ENCODE measurements at places on chromosomes 4 and X.

DNA sequence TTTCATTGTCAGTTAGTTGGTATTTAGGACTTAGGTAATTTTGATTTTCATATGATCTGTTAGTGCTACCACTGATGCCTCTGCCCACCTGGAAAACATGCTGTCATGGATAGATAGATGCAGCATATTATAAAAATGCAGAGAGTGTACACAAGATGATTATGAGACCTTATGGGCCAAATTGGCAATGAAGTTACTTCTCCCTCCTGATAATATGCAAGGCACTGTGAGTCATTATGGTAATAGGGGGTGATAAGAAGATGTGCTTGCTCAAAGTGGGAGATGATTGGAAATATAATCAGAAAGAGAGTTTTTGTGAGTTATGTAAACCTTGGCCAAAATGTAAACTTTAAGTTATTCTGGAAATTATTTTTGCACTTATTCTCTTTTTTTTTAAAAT is 56.6 kb upstream of the RHOH start:
- no peak for DNase-seq

- no peak for DNase-seq
Measured at GRCh38 chr4:1244081-1244977, 4.6 kb downstream of the CTBP1 start.

GRCh38 chr4:184487503-184487902 is 13.2 kb upstream of the IRF2 start:
- no peak for DNase-seq

DNA sequence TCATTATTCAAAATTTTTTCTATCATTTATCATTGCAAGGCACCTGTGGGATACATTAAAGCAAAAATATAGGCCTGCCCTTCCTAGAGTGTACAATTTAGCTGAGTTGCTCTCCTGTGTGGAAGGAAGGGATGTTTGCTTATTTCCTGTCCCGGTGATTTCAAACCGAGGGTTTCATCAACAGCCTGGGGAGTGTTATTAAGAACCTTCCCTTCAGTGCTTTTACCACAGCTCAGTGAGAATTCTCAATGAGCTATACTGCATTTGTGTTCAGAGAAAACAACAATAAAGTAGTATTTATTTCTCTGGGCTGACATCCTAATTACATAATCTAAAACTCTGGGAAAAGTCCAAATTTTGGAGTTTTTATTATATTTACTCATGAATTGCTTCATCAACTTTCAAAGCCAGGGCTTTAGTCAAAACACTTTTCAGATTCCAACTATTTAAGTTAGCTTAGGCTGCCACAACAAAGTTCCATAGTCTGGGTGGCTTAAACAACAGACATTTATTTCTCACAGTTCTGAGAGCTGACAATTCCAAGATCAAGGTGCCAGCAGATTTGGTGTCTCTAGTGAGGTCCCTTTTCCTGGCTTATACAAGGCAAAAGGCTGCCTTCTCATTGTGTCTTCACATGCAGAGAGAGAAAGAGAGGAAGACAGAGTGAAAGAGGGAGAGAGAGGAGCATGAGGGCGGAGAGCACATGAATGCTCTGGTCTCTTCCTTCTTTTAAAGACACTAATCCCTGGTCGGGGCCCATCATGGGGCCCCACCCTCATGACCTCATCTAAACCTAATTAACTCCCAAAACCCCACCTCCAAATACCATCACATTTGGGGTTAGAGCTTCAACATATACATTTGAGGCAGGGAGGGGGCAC is 62.6 kb downstream of the MMRN1 start:
- DNase-seq: no peak

DNA sequence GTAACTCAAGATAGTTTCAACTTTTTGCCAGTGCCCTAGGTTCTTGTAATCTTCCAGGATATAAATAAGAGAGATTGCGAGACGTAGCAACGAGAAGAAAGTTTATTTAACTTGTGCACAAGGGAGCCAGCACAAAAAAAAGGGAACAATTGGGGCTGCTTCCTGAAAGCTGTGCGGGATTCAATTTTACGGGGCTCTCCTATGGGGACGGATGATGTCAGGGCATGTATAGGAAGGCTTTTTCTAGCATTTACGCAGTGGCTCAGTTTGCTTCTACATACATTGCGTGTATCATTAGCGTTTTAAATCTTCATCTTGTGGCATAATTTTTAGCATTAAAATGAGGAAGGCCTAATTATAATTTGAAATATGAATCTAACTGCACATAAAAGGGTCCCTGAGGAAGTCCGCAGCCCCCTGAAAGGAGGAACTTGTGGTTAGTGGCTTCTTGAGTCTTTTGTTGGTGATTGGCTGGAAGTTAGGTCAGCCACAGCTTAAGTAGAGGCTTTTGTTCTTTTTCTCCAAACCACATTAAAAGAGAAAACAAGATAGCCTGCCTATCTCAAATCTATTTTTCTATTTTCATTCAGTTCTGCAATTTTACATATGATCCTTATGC is 668.2 kb upstream of the NDST4 start:
- no peak for DNase-seq

- no peak for DNase-seq
Measured at GRCh38 chrX:47590984-47591383, 8.7 kb downstream of the TIMP1 start.

DNA sequence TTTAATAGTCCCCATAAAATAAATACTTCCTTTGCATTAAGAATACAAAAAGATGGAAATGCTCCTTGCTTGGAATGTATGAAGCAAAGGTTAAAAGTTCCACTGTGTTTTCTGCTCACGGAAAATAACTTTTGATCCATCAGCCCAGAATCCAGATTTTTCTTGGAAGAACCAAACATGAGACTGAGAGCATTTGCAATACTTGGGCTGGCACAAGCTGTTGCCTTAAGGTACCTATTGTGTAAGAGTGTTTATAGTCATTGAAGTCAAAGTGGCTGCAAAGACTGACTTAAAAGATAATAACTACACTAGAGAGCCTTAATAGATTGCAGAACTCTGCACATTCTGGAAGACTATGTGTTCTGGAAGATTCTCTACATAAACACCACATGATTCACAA is 281.4 kb downstream of the RAB28 start:
- DNase-seq: no peak

DNA sequence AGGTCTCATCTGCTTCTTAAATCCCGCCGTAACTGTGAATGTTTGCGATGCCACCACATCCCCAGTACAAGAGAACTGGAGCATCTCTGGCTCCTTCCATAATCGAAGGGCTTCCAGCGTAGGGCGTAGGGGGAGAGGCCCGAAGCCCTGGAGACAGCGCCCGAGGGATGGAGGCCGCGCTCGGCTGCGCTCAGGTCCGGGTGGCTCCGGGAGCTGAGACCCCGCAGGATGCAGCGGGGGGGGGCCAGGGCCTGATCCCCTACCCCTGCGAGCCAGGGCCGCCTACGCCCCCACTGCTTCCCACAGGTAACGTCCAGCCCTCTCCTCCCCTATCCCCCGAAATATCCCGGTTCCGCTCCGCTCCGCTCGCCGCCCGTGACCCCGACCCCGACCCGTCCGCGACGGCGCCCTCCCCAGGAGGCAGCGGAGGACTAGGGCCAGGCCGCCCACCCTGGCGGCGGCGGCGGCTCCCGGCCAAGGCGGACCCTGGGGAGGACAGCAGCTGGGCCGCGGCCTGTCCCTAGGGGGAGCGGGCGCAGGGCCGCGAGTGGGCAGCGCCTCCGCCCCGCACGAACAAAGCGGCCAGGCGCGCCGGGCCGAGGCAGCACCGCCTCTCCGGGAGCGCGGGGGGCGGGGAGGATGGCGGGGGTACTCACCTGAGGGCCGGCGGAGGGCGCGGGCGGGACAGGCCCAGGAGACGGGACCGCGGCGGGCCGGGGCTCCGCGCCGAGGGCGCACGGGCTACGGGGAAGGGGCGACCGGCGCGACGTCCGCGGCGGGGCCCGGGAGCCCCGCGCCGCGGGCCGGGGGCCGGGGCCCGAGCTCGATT is 723 bp downstream of the WDFY3 start:
- peak; percentile 65 for DNase-seq

DNA sequence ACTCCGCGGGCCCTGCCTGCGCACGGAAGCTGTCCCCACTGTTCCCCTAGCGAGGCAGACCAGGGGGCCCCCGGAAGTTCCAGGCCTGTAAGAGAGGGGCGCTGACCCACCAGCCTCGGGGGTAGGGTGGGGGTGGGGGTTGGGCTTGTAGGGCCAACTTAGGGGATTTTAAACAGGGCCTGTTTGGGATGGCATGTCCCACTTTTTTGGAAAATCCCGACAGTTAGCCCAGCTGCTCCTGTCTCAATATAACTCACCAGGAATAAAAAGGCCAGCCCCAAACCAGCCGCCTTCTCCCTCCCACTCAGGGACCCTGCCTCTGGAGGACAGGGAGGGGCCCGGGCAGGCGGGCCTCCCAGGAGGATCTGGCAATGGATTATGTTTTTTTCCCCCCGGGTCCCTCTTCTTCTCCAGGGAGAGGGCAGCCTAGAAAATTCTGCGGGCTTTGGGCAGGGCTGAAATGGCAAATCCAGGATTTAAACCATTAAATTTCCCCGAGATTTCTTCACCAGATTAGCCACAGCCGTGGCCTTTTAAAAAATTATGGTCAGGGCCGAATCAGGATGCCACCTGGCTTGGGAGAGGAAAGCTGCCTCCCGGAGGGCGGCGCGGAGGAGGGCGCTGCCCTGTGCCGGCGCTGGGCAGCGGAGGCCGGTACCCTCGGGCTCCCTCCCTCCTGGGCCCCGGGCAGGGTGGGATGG is 957 bp downstream of the PPP2R2C start:
- DNase-seq: no peak

GRCh38 chr4:181661090-181661489 is 582.1 kb upstream of the TENM3 start:
- DNase-seq: no peak

- DNase-seq: no peak
Measured at GRCh38 chr4:169268951-169269760, 1.6 kb downstream of the SH3RF1 start.

DNA sequence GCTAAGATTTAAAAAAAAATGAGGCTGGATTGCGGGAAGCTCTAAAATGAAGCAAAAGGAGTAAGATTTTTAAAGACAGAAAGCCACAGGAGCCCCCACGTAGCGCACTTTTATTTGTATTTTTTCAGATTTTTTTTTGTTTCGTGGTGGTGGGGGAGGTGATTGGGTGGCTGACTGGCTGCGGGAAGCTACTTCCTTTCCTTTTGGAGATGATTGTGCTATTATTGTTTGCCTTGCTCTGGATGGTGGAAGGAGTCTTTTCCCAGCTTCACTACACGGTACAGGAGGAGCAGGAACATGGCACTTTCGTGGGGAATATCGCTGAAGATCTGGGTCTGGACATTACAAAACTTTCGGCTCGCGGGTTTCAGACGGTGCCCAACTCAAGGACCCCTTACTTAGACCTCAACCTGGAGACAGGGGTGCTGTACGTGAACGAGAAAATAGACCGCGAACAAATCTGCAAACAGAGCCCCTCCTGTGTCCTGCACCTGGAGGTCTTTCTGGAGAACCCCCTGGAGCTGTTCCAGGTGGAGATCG is 908 bp downstream of the PCDH10 start:
- DNase-seq: no peak

- no peak for DNase-seq
Measured at GRCh38 chrX:65902011-65902410, 137.9 kb downstream of the VSIG4 start.

DNA sequence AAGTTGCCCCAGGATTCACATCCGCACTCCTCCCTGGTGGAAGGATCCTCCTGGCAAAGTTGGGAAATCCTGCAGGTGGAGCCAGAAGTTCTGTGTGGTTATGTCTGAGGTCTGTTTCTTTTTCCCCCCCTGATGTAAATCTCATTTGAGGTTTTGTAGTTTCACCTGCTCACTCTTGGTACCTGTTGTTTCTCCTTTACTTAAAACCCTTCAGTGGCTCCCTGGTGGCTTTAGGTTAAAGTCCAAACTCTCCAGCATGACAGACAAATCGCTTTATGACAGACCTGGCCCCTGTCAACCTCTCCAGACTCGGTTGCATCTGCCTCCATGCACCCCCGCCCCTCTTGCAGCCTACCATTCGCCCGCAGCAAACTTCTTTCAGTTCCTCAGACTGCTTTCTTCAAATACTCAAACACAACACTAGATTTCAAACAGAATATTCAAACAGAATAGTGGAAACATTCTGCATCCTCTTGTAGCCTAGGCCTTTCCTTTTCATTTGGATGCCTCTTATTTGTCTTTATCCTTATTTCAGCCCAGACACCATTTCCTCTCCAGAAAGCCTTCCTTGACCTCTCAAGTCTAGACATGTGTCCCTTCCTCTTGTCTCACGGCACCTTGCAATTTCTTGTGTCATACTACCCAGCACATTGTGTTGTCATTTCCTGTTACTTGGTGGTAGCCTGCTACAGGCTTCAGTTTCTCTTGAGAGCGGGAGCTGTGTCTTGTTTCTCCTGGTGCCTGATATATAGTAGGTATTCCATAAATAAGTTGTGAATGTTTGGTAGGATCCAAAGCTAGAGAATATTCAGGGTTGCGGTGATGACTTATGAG is 24.8 kb downstream of the IL13RA1 start:
- DNase-seq: no peak

- DNase-seq: no peak
Measured at GRCh38 chrX:149469406-149469805, 35.7 kb downstream of the IDS start.

- DNase-seq: no peak
Measured at GRCh38 chrX:119266364-119266995, 30.4 kb downstream of the PGRMC1 start.

GRCh38 chrX:43530837-43531236 is 125.3 kb upstream of the MAOA start:
- DNase-seq: no peak

- DNase-seq: no peak
Measured at GRCh38 chr4:102809691-102810090, 17.7 kb downstream of the UBE2D3 start.

DNA sequence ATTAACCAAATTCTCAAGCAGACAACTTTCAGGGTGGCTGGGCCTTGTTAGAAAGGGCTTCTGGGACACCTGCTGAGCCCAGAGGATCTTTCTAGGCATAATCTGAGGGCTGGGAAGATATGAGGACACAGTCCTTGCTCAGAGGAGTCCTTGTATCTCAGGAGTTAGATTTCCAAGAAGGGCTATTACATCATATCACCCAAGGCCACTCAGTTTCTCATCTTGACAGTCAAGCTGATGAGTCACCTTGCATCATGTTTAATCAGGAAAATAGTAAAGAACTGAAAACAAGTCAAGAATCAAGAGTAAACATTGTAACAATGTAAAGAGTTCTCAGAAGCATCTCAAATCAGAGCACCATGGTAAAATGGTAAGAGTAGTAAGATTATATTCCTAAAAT is 4.0 kb downstream of the PCYT1B start:
- DNase-seq: no peak

DNA sequence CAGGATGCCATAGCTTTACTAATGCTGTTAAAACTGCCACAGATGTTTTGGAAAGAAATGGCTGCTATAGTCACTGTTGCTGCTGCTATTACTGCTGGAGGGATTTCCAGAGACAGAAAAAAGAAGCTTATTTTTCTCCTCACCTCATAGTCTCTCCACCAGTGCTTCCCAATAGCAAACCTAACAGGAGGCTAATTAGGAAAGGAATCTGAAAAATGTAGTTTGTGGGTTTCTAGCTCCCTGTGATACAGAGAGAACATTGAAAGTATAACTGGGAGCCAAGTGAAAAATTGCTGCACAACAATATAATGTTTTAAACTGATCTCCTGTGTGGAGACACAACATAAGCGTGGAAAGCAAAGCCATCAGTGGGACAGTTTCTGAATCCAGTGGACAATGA is 8.6 kb upstream of the TSPAN7 start:
- DNase-seq: no peak

GRCh38 chr4:1348014-1348513 is 1.1 kb downstream of the UVSSA start:
- DNase-seq: no peak

- no peak for DNase-seq
Measured at GRCh38 chr4:181966104-181966551, 277.1 kb upstream of the TENM3 start.
